ENCODE measurements at places on chromosomes 2 and 18.

- no peak for DNase-seq
Observed at GRCh38 chr18:3044931-3045698, 32.2 kb upstream of the LPIN2 start.

DNA sequence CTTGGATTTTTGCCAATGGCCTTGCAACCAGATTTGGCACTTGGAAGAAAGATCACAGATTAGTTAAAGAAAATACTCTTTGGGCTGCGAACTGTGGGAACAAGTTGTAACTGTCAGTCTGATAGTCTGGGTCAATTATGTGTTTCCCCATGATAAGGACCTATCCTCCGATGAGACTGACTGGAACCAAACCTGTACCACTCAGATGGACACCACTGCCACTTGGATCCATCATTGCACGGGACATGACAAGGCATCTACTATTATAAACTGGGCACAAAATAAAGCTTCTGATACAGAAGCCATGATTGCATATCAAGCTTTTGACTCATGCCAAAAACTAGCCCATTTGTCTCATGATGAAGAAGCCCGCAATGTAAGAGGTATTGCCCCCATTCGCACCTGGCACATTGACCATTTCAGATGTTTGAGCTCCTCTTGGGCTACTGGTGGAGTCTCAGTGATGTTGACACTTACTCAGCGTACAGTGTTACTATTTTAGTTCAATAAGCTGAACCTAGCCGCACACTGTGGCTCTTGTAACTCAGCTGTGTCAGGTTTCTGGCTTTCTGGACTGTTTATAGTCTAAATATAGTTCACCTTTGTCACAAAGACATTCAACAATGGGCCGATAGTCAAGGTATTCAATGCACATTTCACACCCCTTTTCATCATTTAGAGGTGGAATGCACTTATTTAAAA is 179.8 kb upstream of the RBBP8 start:
- no peak for DNase-seq

DNA sequence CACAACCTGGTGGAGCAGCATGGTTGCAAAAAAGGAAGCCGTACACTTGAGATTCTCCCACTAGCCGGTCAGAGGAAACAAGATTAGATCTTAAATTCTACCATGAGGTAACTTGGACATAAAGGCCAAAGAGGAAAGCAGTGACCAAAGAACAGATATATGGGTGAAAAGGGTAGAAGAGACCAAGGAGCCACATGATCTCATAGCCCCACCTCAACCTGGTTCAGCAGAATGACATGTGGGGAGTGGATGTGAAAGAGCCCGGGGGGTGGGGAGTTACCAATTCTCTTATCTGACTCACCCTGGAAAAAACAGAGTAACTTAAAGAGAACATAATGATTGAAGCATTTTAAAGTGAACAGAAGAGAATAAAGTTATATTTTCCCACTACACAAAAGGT is 683.0 kb downstream of the DSC3 start:
- no peak for DNase-seq

DNA sequence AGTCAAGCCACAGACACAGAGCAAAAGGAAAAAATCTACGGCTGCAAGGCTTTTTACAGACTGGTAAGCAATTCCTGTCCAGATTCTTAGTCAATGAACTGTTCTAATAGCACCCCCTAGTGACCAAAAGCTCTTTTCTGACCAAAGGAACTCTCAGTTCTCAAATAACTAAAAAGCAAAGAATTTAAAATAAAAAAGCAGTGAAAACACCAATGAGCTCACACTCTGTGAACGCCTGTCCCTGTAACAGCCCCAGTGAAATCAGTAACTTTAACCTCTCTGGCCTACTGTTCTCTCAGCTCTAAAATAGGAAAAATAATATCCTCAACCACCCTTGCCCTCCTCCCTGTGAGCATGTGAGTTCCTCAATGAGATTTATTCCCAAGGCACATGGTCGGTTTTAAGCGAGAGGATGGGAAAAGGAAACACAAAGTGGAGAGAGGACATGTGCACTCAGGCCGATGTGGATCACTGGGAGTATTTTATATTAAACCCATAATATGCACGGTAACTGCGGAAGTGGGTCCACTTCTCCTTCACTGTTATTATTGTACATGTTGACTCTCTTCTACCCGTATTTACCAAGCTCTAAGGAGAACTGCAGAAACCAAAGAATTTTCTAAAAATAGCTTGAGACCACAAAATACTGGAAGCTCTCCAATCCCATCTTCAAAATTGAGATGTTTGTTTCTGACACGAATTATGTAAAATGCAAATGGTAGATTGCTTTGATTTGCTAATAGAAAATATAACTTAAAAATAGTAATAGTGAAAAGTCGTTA is 128.5 kb downstream of the STK39 start:
- DNase-seq, result peak; percentile 87

- DNase-seq, result no peak
Observed at GRCh38 chr2:221999166-221999565, 299.6 kb downstream of the PAX3 start.

GRCh38 chr18:49731421-49731841 is 81.9 kb downstream of the ACAA2 start:
- no peak for DNase-seq

DNA sequence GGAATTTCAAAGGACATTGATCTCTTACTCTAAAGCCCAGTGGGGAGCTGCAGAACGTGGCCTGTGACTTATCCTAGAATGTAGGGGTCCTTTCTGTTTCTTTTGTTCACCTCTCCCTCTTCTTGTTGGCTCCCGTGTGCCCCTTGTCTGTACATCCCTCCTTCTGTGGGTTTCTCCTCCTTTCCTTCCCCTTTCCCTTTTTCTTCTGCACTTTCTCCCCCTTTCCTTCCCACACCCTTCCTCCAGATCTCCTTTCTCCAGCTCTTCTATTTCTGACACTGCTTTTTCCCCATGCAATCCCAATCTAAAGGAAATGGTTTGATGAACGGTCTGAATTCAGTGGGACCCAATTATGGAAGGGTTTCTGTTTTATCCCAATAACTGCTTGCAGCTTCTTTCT is 35.5 kb upstream of the MAPRE3 start:
- no peak for DNase-seq

DNA sequence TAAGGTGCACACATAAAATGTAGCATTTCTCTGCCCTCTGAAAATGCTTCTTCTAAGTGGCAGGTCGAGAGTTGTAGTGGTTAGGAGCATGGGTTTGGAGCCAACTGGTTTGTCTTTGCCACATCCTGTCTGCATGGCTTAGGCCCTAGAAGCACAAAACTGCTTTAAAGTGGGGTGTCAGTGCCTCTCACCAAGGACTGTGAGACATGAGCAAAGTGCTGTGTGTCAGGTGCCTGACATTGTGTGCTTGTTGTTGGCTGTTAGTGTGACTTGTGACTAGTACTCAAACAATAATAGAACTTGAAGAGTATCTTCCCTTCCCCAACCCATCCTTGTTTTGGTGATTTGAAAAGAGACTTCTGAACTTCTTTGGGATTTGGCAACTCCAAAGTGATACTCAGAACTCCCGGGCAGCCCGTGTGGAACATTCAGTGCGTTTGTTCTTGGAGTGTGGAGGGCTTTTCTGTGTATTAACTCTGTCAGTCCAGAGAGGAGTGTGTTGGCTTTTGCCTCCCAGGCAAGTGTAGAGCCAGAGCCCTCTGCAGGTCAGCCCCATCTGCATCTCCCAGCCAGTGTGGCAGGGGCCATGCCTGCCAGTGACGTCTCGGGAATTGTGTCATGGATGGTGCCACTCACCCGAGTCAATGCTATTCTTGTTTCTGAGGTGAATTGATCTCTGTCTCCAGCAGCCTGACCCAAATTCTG is 5.0 kb downstream of the MGAT5 start:
- no peak for DNase-seq

GRCh38 chr18:32730068-32730467 is 42.8 kb downstream of the KLHL14 start:
- DNase-seq, result no peak

- DNase-seq, result peak; percentile 37
Observed at GRCh38 chr2:71748227-71748626, 294.9 kb downstream of the DYSF start.

DNA sequence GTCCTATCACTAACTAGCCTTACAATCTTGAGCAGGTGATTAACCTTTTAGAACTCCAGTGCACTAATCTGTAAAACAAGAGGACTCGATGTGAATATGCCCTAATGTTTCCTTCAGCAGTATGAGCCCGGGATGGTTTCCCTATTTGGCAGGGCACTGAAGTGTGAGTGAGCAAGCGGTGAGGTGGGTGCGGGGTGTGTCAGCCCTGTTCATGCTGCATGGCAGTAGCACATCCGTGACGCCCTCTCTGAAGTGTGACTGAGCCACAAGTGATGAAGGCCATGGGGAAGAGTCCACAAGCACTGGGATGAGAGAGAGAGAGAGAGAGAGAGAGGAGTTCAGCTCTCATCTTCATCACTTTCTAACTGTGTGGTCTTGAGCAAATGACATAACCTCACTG is 168.7 kb downstream of the SETBP1 start:
- DNase-seq, result no peak

- no peak for DNase-seq
Observed at GRCh38 chr2:98852932-98853331, 83.1 kb downstream of the CRACDL start.

- no peak for DNase-seq
Observed at GRCh38 chr18:10530852-10531251, 5.0 kb downstream of the NAPG start.

- no peak for DNase-seq
Observed at GRCh38 chr18:64254399-64255093, 105.7 kb upstream of the LINC00305 start.

Measured in fibroblast of pulmonary artery (primary cell).